ENCODE measurements at places on chromosomes 5 and 9.

- DNase-seq, result no peak
Observed at GRCh38 chr5:157076558-157076957, 17.6 kb upstream of the HAVCR1 start.

DNA sequence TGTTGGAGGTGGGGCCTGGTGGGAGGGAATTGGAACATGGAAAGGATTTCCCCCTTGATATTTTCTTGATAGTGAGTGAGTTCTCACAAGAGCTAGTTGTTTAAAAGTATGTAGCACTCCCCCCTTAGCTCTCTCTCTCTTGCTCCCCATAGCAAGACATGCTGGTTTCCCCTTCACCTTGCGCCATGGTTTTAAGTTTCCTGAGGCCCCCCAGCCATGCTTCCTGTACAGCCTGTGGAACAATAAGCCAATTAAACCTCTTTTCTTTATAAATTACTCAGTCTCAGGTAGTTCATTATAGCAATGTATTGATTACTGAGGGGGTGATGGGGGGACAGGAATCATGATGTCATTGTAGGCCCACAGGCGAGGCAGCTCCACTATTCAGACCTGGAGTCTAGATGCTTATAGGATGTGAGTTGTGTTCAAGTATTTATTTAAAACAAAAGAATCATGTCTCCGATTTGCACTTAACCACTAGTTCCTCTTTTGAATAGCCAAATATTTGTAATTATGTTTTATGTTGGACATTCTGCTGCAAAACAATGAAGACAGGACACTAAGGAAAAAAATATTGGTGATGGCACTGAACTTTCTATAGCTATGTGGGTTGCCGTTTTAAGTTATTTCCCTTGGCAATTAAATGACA is 156.6 kb downstream of the TMEM38B start:
- no peak for DNase-seq

GRCh38 chr9:1272488-1272887 is 222.3 kb downstream of the DMRT2 start:
- DNase-seq, result no peak

DNA sequence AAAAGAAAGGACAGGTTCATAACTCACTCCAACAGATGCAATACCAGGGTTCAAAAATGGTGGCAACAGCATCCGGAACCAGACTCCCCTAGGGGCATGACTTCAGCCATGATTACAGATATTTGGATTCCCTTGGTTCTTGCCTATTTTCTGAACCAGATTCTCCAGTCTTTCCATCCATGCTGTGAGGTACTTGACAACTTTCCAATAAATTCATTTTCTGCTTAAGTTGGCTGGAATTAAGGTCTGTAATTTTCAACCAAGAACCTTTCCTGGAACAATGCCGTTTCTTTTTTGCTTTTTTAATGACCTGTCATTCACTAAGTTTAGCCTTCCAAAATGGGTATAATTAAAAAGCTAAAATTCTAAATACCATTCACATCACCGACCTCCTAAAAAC is 52.2 kb downstream of the SCAI start:
- DNase-seq, result no peak

DNA sequence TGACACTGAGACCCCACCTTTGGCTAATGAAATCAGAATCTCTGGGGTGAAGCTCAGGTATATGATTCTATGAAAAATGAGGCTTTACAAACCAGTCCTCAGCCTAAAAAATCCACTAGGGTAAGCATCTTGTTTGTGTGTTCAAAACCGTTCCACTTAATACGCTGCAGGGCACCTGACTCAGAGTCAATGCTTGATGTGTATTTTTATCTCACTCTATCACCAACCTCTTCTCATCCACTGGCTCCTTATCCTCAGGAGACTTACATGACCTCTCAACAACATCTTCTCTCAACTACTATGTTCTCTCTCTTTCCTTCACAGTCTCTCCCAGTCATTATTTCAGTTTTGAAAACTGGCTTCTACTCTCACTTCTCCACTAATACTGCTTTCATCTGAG is 153.3 kb upstream of the KCNN2 start:
- no peak for DNase-seq

DNA sequence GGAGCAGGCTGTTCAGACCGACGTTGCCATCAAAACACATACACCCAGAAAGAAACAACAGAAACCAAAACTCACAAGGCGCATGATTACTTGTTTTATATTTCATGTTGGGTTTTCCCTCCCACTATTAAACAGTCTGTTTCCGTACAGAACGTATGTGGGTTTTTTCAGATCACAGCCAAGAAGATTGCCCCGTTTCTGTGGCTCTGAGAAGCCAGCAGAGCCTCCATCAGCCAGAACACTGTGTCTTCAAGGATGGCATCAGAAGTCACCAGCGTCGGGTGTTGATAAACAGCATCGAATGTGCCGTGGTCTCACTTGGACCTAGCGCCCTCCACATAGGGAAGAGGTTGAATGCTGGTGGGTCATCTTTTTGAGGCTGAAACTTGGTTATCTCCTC is 42.8 kb downstream of the FAM78A start:
- no peak for DNase-seq

GRCh38 chr9:121372239-121373010 is 2.4 kb upstream of the STOM start:
- no peak for DNase-seq

DNA sequence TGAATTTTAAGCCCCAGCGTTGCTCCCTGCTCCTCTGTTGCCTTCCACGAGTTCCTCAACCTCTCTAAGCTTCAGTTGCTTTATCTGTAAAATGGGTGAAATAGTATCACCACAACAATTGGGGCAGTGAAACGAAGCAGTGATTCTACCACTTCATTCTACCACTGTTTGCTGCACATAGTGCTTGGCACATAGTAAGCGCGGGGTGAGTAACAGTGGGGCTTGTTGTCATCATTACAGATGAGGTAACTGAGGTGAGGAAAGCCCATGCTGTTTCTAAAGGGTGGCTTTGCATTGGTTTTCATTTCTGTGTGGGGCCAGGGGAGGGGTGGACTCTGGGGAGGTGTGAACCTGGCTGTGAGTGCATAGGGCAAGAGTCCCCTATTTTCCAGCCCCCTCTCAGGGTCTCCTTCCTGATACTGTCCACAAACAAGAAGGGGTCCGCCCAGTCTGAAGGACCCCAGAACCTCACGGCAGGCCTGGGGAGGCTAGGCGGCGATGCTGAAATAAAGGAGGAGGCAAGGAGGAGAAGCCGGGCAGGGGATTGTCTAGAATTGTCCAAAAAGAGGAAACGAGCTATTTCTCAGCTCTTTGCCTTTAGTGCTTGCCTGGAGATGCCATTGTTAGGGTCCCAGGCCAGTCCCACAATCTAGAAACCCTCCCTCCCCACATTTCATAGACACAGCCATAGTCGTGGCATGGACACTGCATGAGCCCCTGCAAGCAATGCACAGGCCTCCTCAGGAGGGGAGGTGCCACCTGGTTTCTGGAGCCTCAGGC is 65.6 kb downstream of the IL6ST start:
- no peak for DNase-seq
